ENCODE measurements at places on chromosomes 12 and 14. TPM values are rescaled to one million over a fixed set of nuclear protein-coding genes. Genes with fewer than 3 reads are reported as not detected.

PLEKHD1 gene
- total RNA-seq, result 0.28 TPM

CCNT1 gene
- total RNA-seq, result 28.7 TPM

- no peak for DNase-seq
Observed at GRCh38 chr12:108446766-108447165, 68.3 kb upstream of the FICD start.

DNA sequence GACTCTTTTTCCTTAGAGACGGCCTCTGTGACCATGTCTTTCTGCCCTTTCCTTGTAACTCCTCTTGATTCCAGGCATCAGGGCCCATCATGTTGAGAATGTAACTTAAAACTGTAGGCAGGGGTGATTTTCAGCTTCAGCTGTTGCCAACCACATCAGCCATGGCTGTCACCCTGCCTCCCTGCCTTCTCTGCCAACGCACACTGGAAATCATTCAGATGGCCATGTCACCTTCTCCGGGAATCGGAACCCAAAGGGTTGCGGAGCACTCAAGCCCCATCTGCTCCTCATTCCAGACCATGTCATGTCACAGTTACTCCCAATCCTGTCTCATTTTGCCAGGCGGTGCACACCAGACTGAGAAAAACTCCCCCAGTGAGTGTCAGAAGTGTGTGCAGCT, 72.1 kb downstream of the EMP1 start:
- DNase-seq, result no peak

DNA sequence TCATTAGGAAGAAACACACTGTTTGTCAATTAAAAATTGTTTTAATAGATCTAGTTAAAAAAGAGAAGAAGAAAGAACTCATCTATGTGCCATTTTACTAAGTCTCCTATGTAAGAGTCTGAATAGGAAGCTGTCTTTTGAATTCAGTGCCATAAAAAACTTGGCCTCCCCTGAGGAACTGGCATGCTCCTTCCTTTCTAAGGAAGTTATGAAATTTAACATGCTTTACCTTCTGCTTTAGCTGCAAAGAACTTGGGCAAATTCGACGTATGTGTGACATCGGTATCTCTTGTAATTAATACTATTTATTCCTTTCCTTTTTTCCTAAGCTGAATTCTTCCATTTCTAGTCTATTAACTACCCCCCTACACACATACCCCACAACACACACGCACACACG, 12.5 kb downstream of the TM7SF3 start:
- no peak for DNase-seq

- peak; percentile 36 for DNase-seq
Observed at GRCh38 chr12:80325167-80325959, 118.7 kb upstream of the PTPRQ start.

DNA sequence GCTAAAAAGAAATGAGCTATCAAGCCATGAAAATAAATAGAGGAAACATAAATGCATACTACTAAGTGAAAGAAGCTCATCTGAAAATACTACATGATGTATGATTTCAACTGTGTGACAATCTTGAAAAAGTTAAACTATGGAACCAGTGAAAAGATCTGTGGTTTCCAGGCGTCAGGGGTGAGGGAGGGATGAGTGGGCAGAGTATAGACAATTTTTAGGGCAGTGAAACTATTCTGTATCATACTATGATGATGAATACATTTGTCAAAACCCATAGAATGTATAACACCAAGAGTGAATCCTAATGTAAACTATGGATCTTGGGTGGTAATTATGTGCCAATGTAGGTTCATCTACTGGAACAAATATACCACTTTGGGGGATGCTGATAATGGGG, 21.3 kb downstream of the SPX start:
- no peak for DNase-seq

- DNase-seq, result no peak
Observed at GRCh38 chr12:114306646-114307045, 99.3 kb downstream of the TBX5 start.
